Endothelial cell of umbilical vein (primary cell): ENCODE measurements at places on chromosomes 2 and 18. TPM values are rescaled to one million over a fixed set of nuclear protein-coding genes. Genes with fewer than 3 reads are reported as not detected.

The RIT2 gene
- not detected in 2 replicates for total RNA-seq

GRCh38 chr2:8526403-8526696 is 155.5 kb upstream of the ID2 start:
- no peaks in the 10 kb centered on the region for H3K36me3 ChIP-seq
- no peak overlapping the region for H3K4me3 ChIP-seq
- H3K4me1 ChIP-seq, result no peaks in the 10 kb centered on the region
- no peaks in the 10 kb centered on the region for H3K27me3 ChIP-seq
- no peak overlapping the region for H3K27ac ChIP-seq

DNA sequence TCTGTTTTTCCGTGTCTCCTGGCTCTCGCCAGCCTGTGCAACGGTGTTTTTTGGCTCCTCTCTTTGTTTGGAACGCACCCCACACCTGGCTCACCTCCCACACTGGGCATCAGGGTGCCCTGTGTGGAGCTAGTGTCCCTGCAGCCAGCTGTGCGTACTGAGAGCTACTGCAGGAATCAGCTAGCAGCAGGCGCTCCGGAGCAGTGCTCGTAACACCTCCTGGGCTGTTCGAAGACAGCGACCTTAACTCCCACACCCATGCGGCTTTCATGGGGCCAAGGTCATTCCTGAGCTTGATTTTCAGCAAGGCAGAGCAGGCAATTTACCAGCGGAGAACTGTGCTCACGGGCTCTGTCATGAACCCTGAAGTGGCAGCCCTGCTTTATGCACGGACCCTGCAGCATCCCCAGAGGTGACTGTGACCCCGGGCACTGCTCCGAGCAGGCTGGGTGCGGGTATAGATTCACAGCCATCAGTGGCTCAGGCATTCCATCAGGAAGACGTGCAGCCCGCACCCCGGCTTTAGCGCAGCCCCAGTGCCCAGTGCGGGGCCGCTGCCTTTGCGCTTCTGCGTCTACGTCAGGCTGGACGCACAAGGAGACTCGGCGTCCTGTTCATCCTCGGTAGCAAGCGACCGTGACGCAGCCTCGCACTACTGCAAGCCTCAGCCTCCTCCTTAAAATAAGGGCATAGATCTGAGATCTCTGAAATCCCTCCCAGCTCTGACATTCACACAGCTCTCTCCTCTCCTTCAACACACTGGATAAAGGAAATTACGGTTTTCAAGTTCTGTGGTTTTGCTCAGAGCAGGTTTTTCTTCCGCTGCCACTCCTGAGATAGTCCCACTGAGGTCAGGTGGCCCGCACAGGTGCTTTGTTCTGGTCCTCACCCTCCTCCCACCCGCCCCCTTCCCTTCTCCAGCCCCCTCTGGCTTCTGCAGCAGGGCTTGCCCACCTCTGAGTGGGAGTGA is 58.2 kb downstream of the ADI1 start:
- peaks cover 2% of the 10 kb centered on the region for H3K36me3 ChIP-seq
- DNase-seq, result no peak
- H3K27me3 ChIP-seq, result no peaks in the 10 kb centered on the region
- H3K4me1 ChIP-seq, result no peaks in the 10 kb centered on the region

GRCh38 chr2:60406192-60406591 is 147.3 kb downstream of the BCL11A start:
- H3K4me3 ChIP-seq, result no peak overlapping the region
- no peak for DNase-seq
- H3K36me3 ChIP-seq, result no peaks in the 10 kb centered on the region
- no peak overlapping the region for H3K27ac ChIP-seq

DNA sequence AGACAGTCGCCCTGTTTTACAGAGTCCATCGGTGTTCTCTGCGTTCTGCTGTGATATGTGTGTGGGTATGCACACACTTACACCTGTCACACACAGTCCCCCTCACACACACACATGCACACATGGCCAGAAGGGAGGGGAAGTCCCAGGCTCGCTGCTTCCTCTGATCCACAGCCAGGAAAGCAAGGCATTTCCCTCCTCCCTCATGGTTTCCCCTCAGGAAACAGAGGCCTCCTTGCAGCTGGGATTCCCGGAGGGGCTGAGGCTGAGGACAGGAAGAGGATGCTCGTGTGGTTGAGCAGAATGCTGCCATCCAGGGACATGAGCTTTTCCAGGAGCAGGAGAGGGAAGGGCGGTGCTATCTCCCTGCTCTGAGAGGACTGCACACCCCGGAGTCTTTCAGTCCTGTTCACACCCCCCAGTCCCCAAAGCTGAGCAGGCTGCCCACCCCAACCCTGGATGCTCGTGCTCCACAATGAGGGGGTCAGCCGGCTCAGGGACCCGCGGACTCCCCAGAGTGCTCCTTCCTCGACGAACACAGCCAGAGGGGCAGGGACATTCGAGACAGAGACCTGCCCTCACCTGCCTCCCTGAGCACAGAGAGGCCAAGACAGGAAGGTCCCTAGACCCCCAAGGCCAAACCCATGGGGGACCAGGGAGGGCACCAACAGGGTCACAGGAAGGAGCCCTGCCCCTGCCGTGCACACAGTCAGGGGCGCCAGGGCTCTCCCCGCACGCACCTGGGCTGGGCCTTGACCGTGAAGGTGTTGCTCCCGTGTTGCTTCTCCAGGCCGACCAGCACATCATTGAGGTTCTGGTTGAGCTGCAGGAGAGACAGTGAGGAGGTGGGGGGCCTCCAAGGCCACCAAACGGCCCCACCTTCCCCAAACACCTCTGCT is 45.3 kb downstream of the BIN1 start:
- peaks cover 50% of the 10 kb centered on the region for H3K4me1 ChIP-seq
- H3K27ac ChIP-seq, result peak overlapping the region; percentile 97
- peak; percentile 94 for DNase-seq
- no peak overlapping the region for H3K4me3 ChIP-seq
- H3K27me3 ChIP-seq, result no peaks in the 10 kb centered on the region
